Coronary artery (tissue), 2 donors: ENCODE measurements at places on chromosomes 11 and 22.

- DNase-seq = no peak
Observed at GRCh38 chr11:119496469-119496868, 73.5 kb upstream of the THY1 start.

DNA sequence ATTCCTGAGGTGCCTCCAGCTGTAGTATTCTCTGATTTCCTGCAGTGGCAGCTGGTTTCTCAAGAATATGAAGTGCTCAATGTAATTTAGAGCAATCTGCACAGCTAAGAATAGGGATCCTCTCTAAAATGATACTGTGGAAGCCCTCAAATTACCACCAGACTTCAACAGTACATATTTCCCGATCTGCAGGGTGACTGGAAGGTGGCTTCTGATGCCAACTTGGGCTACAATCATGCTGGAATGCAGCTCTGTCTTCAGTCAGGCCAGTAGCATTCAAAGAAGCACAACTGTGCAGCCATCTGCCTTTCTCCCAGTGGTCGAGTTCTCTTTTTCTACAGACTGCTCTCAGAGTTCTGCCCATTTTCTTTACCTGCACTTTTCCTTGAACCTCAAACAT is 55.5 kb upstream of the CD5 start:
- DNase-seq = no peak

GRCh38 chr11:1225386-1226225 is 2.7 kb downstream of the MUC5B start:
- no peak for DNase-seq

DNA sequence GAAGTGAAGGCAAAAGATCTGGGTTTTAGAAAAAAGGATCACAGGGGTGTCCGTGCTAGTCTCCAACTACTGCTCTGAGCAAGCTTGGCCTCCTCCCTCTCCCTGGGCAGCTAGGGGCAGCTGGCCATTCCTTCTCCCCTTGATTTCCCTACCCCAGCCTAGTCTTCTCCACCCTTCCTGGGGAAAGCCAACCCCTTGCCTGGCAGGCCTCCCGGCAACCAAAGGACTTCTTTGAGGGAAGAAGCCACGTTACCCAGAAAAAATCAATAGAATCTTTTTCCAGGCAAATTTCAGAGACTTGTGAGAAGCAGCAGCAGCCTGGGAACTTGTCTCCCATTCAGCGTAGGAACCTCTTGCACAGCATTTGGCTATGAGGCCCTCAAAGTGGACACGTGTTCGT is 91.5 kb downstream of the MIAT start:
- DNase-seq = no peak

- DNase-seq = no peak
Observed at GRCh38 chr22:50102946-50103345, 13.1 kb downstream of the MOV10L1 start.

- no peak for DNase-seq
Observed at GRCh38 chr11:114984611-114985163, 306.4 kb downstream of the NXPE2 start.

GRCh38 chr22:41579997-41580355 is 9.7 kb downstream of the PMM1 start:
- no peak for DNase-seq

- no peak for DNase-seq
Observed at GRCh38 chr22:32422062-32422461, 10.0 kb upstream of the RTCB start.

DNA sequence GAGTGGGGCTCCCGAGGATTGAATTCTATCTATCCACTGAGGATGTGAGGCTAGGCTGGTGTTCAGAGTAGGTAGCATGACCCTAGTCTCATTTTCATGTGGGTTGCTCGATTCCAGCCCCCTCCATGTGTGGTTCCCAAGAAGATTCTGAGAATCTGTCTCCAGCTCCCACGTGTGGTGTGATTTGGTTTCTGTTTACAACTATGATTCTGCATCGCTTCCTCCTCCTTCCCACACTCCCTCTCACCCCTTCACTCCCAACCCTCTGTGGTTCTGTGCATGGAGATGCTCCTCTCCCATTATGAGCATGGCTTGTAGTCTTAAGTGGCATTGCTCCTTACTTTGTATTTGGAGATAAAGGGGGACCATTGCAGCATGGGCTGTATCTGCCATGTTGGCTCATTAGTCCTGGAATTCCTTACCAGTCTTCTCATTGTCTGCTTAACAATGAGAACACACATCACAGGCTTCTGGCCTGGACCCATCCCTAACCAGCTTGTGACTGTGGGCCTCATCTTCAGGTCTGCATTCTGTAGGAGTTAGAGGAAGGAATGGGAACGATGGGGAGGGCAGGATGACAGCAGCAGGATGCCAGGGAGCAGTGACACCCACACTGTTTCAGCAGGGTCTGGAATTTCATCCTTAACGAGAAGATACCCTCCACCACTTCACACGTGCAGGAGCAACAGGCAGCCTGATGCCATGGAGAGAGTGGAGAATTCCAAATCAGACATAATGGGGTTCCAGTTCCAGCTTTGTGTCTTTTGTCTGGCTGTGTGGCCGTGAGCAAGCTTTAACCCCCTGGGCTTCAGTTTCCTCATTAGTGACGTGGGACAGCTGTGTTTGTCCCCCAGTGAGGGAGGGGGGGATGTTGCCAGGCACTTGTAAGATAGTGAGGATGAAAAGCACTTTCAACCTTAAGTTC is 86.0 kb downstream of the CCDC81 start:
- DNase-seq = no peak

DNA sequence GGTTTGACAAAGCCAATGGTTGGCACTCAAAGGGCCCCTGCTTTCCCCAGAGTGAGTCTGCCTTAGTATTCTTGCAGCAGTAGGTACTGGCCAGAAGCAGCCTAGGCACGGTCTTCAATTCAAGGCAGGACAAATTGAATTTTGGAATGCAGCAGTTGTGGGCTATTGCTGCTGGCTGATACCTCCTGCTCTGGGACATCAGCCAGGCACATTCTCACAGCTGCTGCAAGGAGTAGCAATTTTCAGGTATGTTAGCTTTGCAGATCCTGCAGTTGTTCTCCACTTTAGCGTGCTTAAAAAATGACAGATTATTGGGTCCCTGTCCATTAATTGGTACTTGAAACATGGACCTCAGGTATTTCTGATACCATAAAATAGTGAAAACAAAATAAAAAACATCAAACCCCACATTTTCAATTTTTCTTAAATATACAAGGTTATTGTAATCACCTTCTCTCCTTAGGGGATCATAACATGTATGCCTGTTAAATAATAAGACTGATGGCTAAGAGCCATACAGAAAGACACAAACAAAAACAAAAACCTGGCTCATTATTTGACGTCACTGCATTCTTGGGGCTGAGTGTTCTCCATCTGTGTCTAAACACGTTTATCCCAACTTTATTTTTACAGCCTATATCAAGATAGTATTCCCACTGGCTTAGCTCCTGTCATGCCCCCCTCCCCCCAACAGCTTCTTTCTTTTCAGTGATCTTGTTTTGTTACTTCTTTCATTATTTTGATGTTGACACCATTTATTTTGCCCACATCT is 85.1 kb upstream of the CARD18 start:
- no peak for DNase-seq

GRCh38 chr11:122048401-122048800 is 67.6 kb downstream of the BLID start:
- DNase-seq = no peak

- DNase-seq = peak; percentile 75
Observed at GRCh38 chr11:67266449-67267187, at the start of gene GRK2. Gene GRK2, plus strand, starts transcription at chr11:67266473. Its CDS starts 227 bp downstream, at chr11:67266700.

DNA sequence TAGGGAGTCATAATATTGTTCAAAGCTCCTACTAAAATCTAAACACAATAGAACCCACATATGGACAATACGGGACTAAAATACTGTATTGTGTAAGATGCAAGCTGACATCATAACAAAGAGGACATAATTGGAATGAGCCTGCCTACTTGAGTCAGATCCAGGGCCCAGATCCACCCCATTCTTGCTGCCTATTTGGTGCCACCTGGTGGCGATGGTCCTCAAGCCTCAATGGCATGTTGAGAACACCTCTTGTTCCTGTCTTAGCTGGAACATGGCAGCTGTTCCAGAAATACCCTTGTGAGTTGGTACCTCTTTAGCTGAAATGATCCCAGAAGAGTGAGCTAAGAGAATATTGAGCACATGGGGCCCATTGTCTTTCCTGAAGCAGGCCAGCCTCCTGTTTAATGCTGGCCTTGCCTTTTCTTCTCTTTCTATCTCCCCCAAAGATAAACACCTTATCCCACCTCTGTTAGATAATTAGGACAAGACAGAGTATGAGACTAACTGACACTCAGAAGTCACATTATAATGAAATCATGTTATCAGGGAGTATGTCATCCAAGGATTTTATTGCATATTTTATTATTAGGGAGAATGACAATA is 680.9 kb upstream of the ANO5 start:
- DNase-seq = no peak

GRCh38 chr11:117794772-117795629 is 2.0 kb downstream of the DSCAML1 start:
- no peak for DNase-seq

DNA sequence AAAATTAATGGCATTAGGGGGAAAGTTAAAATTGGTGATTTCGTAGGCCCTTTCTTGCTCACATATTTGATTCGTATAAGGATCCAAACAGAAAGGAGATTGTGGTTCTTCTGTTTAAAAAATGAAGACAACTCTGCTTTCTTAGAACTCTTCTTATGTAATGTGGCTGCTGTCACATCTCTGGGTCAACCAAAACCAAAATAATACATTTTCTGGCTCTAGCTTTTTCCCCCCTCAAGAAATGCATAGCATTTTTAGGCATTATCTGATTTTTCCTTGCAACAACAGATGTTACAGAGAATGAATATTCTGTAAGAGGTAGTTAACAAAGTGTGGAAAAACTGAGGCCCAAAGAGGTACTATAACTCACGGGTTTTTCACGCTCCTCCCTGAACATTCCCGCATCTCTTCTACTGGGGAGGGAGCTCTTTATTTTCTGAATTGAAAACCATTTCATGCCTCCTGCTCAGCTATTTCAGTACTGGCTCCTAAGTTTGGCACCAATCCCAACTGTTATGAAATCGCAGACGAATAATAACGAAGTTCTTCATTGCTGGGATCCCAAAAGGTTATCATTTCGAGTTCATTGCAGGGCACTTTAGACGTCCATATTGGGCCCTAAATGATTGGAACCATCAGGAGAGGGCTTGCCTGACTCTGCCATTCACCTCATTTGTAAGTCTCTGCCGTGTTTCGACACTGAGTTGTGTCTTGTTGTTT is 17.1 kb downstream of the GRAP2 start:
- no peak for DNase-seq

DNA sequence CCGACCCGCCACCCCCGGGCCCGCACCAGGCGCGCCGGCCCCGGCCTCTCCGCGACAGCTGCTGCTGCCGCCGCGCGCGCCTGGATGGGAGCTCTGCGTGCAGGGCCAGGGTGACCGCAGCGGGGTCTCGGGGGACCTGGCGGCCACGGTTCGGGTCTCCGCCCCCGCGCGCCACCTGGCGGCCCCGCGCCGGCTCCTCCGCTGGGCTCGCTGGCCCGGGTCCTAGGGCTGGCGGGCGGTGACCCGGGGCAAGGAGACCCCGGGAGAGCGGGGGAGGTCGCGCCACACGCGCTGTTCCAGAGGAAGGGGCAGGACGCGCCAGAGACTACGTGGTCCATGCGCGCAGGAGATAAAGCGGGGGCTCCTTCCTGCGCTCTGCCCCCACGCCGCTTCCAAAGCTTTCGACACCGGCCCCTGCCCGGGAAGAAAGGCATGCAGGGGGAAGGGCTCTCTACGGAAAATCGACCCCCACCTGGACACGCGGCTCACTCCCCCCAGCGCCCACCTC is 562 bp downstream of the SHANK2 start:
- DNase-seq = no peak

- no peak for DNase-seq
Observed at GRCh38 chr11:35978183-35978582, 34.3 kb downstream of the LDLRAD3 start.

DNA sequence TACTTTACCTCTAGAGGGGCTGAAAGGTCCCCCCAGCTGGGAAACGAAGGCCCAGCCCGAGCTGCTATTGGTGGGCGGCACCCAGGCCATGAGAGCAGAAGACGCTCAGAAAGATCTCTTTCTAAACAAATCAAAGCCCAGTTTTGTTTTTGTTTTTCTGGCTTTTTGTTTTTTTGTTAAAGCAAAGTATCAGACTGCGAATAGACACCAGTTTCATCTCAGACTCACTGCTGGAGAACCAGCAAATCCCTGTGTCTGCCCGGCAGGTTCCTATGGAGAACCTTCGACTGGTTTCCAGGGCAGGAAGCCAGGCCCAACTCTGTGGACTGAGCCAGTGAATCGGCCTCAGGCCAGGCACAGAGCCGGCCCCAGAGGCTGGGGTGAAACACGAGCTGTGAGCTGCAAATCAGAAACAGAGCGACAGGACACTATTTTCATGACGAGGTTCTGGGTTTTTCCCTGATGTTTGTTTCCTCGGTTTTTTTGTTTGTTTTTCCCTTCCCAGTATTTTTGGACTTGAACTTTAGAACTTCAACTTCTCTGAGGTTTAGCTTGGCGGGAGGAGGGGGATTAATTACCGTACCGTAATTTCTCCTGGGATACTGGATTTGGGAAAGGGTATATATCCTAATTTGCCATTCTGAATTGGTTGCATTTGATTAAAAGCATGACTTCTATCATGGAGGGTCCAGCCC is 16.0 kb upstream of the B4GALNT4 start:
- DNase-seq = peak; percentile 94

DNA sequence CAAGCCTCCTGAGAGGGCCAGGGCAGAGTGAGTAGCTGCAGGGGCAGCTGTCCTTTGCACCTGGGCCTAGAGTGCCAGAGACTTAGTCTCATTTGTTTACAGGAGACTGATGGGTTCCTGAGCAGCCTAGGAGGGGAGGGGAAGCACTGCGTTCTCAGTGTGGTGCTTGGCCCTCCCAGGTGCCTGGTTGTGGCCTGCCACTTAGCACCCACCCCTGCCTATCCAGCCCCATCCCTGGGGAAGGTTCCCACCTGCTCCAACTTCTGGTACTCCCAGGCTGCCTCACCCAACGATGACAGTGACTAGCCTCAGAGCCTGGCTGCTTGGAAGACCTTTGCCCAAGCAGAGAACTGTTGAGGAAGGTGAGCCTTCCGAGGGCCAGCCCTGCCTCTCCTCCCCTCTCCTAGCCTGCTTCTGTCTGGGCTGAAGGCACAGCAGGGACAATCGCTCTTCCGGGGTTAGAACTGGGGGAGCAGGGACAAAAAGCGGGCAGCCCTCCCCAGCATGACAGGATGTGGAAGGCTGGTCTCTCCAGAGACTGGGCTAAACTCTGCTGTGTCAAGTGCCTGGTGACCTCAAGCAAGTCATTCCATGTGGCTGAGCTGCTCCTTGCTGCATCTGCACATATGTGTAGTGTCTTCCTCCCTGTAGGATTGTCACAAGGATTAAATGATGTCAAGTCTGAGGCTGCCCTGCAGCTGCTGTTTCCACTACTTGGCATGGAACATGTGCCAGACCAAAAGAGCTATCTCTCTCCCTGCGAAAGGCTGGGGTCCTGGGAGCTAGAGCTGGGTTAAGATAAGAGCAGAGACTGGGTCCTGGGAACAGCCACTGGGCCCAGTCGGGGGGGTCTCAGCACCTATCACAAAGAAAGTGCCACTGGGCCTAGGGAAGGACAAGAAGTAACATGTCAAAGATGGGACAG is 9.9 kb downstream of the KCNQ1OT1 start:
- DNase-seq = no peak
